ENCODE measurements at places on chromosomes 1 and 21.
A peak's percentile ranks its signal among the peaks of the same experiment; 100 is the strongest.

GRCh38 chr1:220655509-220655908, 34.7 kb upstream of the C1orf115 start:
- no peak for DNase-seq

- no peak for DNase-seq
Observed at GRCh38 chr1:218643926-218644325, 298.8 kb downstream of the TGFB2 start.

DNA sequence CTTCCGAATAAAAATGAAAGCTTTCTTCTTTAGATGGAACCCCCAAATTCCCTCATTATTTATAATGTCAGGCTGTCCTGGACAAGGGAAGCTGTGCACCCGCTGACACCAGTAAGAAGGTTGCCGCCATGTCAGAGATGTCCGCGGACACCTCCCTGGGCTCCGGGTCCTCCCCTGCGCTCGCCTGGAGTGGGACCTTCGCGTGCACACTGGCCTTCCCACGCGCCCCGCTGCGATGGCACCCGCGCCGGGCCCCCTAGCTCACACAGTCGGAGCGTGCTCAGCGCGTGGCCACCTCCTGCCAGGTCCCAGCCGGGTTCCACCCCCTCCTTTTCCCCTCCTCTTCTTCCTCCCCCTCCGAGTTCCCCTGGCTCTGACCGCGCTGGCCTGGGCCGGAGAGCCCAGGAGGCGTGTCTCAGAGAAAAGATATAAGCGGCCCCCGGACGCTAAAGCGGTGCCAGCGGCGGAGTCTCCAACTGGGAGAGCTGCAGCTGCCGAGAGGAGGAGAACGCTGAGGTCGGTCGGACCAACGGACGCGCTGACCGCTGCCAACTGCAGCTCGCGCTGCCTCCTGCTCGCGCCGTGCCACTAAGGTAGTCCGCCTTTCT, at the start of gene G0S2:
Gene G0S2 (plus strand): TSS at position 456 of the 608 bp plus-strand sequence. CDS start 273 bp downstream, outside the sequence.
- DNase-seq, result peak; percentile 57

DNA sequence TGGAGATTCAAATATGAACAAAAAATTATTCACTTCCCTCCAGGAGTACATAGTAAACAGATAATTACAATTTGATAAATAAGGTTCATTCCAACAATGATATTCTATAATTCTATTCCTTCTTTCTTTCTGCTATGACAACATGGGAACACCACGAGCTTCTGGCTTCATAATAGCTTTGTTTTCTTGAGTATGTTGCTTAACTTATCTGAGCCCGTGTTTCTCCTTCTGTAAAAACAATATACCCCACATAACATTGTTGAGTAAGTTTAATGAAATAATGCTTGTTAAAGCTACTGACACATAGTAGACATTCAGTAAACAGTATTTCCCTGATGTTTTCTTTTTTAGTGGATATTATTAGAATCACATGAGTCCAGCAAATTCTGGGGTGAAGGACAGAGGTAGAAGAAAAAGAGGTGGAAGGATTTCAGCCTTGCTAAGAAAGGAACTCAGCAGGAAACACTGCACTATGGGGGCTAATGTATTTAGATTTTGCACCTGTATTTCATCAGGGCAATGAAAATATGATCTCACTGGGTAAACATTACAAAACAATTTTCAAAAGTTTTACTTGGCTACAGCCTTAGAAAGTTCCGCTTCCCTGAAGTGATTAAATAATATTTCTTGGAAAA, 430.8 kb upstream of the C1orf87 start:
- DNase-seq, result no peak

- no peak for DNase-seq
Observed at GRCh38 chr1:54980046-54980527, 341 bp upstream of the TMEM61 start.

GRCh38 chr1:212127221-212127620, 91.7 kb downstream of the DTL start:
- no peak for DNase-seq

GRCh38 chr1:234774971-234775370, 165.0 kb upstream of the IRF2BP2 start:
- no peak for DNase-seq

DNA sequence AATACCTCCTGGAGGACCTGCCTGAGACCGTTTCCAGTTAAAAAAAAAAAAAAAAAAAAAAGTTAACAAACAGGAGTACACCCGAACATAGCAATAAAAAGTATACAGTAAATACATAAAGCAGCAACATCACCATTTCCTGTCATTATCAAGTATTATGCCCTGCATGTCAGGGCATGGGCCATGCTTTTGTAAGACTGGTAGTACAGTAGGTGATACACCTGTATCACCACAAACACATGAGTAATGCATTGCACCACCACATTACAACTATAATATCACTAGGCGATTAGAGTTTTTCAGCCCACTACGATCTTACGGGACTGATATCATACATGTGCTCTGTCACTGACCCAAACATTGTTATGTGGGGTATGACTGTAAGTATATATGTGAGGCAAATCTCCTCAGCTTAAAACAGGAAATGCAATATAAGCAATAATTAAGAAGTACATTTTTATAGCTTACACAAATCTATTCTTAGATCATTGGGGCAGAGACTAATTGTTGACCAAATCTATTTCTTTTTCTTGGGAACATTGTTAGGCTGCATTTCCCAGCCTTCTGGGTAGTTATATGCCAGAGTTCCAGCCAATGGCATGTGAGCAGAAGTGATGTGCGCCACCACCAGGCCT, 98.1 kb downstream of the PLD5 start:
- no peak for DNase-seq

DNA sequence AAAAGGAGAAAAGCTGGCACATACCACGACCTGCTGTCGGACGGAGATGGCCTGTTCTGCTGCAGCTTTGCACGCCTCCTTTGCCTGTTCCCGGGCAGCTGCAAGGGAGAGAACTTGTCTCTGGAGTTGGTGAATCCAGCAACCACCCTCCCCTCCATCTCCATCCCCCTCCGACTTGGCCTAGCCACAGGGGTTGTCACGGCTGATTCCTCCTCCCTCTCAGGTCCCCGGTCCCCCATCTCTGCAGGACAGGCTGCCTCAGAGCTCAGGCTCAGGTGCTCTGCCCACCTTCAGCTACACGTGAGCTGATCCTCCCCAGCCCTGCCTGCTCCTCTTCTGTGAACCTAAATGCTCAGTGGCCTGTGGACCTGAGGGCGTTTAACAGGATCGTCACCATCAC, 11.1 kb upstream of the SRM start:
- no peak for DNase-seq

DNA sequence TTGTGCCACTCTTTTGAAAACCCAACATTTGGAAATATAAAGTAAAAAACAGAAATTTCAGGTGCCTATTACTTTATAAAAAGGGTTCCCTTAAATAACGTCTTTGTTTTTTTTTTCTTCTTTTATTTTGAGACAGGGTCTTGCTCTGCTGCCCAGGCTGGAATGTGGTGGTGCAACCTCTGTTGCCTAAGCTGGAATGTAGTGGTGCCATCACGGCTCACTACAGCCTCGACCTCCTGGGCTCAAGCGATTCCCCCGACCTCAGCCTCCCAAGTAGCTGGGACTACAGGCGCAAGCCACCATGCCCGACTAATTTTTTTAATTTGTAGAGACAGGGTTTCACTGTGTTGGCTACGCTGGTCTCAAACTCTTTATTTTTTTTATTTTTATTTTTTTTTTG, 110.2 kb upstream of the HNRNPU start:
- DNase-seq, result no peak

DNA sequence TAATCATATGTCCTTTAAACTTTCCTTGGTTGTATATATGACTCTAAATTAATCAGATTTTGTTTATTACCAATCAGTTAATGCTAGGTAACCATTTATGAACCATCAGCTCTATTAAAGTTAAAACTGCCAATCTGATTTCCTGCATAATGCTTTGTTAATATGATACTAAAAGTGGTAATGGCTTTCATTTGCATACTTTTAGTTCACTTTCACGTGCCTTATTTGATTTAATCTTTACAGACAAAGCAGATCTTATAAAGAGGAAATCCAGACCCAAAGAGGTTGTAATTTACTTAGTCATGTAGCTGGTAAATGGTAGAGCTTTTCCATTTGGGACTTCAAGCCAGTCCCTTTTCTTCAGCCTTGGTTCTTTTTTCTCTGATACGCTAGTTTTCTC, 61.3 kb downstream of the CLIC4 start:
- no peak for DNase-seq

DNA sequence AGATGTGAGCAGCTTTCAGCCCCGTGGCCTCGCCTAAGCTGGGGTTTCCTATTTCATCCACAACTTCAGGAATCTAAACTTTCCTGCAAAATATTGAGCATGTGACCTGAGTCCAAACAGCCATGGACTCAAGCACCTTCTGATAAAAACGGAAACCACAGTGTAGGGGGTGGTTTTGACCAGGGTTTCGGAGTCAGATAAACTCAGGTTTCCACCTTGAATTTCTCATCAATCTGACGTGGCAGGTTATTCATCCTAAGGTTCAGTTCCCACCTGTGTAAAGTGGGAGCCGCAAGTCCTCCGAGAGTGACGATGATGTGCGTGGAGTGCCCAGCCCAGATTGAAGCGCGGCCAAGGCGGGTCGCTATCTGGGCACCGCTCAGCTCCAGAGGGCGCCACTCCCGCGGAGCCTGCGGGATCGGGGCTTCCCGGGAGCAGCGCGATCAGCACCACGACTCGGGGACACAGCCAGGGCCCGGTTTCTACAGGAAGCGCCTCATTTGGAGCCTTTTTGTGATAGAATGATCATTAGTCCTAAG, 871 bp upstream of the ETS2 start:
- peak; percentile 69 for DNase-seq

GRCh38 chr1:55060133-55060999, 21.0 kb downstream of the PCSK9 start:
- no peak for DNase-seq

- DNase-seq, result no peak
Observed at GRCh38 chr1:213414911-213415310, 363.9 kb downstream of the RPS6KC1 start.

- DNase-seq, result no peak
Observed at GRCh38 chr1:59007429-59007819, 223.6 kb upstream of the JUN start.

GRCh38 chr1:53038566-53038965, 23.4 kb upstream of the PODN start:
- no peak for DNase-seq

DNA sequence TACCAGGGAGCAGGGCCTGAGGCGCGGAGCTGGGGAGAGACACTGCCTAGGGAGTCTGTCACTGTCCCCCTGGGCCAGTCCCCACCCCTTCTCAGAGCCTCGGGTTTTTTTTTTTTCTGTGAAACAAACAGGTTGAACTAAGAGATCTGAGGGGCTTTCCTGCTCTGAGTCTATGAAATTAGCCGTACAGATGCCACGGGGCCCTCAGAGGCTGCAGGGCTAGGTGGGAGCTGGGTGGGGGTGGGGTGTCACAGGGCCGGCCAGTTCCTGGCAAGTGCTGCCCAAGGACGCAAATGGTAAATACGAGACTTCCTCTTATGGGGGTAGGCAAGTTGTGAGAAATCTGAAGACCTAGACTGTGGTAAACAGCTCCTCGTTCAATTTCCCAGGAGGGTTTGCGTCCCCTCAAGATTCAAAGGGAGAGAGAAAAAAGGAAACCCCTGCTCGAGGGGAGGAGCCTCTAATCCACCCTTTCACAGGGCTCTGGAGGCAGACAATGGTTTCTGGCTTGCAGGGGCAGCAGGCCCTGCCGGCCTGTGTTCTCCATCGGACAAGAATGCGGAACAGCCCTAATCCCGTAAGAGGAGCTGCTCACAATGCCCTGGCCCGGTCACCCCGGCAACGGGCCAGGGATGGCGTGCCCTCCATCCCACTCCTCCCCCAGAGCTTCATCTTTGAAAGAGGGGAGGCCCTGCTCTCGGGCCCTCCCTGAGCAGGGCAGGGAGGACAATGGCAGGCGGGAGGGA, 7.8 kb downstream of the NUAK2 start:
- DNase-seq, result no peak

- DNase-seq, result no peak
Observed at GRCh38 chr1:8283058-8283884, 34.6 kb upstream of the SLC45A1 start.

- peak; percentile 51 for DNase-seq
Observed at GRCh38 chr1:244012202-244012601, 38.9 kb upstream of the ZBTB18 start.

DNA sequence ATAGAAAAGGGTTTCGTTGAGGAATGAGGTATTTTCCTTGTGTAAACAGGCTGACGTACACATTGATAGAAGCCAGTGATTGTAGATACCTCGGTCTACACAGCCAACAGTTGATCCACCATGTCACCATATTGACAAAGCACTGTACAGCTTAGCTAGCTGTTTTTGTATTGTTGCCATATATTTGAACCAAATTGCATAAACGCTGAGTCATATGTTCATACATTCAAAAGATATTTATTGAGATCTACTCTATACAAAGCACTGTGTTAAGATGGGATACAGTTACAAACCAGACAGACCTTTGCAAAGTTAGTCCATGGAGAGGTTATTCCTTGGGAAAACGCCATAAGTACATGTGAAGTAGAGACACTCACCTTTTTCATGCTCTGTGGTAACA, 132.4 kb upstream of the ATP1B1 start:
- DNase-seq, result no peak

- DNase-seq, result no peak
Observed at GRCh38 chr21:29477347-29477746, 178.6 kb downstream of the BACH1 start.

- DNase-seq, result no peak
Observed at GRCh38 chr21:32728848-32729247, 1.0 kb upstream of the SYNJ1 start.

- DNase-seq, result no peak
Observed at GRCh38 chr1:108211014-108211413, 10.9 kb upstream of the SLC25A24 start.

DNA sequence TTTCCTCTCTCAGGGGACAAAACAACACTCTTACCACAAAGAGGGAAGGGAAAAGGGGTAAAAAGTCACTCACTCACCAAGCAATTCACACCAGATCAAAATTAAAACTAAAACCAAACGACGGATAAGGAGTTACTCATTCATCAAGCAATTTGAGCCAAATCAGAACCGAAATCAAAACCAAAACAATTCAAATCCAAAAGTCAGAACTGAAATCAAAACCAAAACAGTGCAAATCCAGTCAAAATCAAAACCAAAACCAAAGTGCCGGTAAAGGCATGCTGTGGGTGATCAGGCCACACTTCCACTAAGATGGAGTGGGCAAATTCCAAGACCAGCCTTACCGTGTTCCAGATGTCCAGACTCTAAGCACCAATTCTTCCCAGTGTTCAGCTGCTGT, 717.9 kb downstream of the AMY1C start:
- no peak for DNase-seq

DNA sequence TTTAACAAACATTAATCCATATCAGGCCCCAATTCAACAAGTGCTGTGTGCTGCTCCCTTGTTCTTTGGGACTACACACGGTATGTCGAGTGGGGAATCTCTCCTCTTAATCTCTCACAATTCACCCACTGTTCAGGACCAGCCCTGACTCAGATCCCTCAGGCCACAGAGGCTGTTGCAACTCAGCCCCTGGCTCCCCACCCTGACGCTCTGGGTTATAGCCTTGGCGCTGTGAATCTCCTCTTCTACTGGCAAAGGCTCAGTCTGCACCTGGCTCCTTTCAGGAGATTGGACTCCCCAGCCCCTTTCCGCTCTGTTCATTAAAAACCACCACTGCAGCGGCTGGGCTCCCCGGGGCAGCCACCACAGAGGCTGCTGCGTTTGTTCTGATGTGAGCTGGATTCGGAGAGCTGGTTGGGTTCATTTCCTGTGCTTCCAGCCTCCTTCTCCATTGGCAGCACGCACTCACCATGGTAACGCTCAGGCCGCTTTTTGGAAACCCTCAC, 13.0 kb downstream of the CAPN8 start:
- DNase-seq, result no peak

Data from lung microvascular endothelial cell (primary cell).